ENCODE measurements at places on chromosomes 12 and 14.

- no peak for DNase-seq
Observed at GRCh38 chr12:12070674-12071656, at the start of gene BCL2L14. Gene BCL2L14 (plus strand): TSS chr12:12070939. CDS start chr12:12079306, 8,367 bp downstream.

DNA sequence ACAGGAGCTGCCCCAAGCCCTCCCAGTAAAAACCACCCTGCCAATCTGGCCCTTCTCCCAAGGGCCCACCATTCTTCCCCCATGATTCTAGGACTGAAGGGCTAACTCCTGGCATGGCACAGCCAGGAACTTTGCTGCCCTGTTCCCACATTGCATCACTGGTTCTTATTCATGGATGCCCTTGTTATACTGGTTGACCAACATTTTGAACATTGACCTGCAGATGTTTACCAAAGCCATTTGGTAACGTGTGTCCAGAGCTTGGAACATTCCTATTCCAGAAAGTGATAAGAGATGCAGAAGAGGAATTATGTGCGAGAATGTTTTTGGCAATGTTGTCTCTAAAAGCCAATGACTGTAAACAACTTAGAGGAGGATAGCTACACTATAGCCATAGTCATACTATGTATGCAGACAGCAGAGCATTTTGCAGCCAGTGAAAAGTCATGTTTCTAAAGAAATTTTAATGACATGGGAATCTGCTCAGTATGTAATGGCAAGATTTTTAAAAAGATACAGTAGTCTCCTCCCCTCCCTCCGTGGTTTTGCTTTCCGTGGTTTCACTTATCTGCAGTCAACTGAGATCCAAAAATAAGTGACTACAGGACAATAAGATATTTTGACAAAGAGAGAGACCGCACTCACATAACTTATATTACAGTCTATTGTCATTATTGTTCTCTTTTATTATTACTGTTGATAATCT, 108.8 kb downstream of the DAAM1 start:
- DNase-seq, result no peak

DNA sequence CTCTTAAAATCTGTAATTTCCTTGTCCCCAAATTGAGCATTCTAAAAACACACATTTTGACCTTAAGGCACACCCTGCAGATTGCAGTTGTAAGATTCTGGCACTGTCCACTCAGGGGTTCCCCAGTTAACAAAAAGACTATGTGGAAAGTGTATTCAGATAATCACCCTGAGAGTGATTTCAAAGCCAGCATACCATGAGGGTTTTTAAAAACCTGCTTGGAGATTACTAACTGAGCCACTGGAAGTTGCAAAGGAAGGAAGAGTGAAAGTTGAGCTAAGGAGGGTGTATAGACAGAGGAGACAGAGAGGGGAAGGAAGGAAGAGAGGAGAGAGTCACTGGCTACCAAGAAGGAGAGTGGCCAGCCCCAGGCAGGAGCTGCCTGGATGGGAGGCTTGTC, 82.6 kb downstream of the EML1 start:
- no peak for DNase-seq

GRCh38 chr12:68434391-68435298, 102.5 kb upstream of the MDM1 start:
- no peak for DNase-seq

DNA sequence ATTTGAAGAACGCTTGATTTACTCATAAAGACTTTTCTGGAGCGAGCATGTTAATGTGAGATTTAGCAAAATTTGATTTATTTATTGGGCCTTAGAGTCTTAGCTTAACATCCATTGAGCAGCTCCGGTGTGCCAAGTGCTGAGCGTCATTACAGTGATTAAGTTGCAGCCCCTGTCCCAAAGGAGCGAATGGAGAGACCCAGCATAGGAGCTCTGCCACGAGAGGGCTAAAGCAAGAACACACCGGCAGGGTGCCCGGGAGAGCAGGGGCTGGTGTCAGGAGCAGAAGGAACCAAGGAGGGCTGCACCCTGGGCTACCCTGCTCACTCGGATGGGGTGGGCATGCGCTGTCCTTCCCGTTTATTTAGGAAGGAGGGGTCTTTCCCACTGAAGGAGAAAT, 50.6 kb downstream of the PPP2R5C start:
- no peak for DNase-seq

DNA sequence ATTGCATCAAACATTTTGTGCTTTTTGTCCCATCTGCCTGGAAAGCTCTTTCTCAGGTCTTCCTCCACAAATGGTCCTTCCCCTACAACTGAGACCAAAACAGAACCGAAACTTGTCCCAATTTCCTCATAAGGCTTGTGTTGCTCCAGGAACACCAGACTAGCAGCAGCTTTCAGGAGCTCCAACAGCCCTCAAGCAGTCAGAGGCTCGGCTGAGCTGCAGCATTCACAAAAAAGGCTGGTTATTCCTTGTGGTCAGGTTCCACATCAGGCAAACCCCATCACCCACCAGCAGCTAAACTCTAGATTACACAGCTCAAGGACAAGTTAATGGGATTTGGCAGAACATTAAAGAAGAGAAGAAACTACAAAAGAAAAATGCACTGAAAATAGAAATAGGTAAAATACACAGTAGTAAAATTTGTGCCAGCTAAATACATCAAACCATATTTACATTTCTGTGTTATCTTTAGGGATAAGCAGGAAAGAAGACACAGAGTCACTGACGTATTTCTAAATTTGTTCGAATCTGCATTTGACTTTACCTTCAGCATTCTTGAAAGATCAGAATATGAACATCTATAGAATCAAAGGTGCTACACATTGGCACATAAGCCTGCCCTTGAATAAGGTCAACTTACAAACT, 141.2 kb downstream of the STXBP6 start:
- DNase-seq, result no peak

DNA sequence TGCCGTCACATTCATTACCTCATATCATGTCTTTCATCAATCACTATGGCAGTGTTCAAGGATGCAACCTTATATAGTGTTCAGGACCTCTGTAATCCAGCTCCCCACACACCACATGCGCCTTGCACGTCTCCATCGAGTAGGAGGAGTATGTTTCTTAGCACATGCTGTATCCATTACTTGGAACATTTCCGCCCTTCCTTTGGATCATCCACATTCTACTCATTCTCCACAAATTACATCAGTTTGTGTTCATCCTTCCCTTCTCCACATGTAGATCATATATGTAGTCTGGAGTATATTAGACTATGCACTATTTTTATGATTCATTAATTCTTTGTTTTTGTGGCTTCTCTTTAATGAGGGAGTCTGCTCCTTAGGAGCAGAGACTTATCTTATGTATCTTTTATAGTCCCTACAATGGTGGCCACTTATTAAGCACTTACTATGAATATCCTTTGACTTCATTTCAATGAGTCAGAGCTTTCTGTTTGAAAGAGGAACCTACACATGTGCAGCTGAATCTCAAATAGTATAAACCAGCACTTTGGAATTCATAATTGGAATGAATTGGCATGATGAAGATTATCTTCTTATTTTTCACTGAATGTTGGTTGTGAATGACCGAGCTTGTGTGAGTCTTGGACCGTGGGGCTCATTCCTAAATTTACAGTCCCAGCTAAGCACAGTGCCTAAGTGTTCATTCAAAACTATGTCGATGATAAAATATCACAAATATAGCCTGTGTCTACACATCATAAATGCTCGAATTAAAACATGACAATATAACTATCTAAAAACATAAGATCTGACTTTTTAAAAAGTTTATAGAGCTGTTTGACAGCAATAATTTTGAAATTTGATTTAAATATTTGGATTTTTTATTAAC, 30.2 kb upstream of the NPAS3 start:
- no peak for DNase-seq

- DNase-seq, result no peak
Observed at GRCh38 chr12:111780166-111780565, 13.4 kb downstream of the ALDH2 start.

- DNase-seq, result no peak
Observed at GRCh38 chr12:19474147-19474546, 34.9 kb downstream of the AEBP2 start.

DNA sequence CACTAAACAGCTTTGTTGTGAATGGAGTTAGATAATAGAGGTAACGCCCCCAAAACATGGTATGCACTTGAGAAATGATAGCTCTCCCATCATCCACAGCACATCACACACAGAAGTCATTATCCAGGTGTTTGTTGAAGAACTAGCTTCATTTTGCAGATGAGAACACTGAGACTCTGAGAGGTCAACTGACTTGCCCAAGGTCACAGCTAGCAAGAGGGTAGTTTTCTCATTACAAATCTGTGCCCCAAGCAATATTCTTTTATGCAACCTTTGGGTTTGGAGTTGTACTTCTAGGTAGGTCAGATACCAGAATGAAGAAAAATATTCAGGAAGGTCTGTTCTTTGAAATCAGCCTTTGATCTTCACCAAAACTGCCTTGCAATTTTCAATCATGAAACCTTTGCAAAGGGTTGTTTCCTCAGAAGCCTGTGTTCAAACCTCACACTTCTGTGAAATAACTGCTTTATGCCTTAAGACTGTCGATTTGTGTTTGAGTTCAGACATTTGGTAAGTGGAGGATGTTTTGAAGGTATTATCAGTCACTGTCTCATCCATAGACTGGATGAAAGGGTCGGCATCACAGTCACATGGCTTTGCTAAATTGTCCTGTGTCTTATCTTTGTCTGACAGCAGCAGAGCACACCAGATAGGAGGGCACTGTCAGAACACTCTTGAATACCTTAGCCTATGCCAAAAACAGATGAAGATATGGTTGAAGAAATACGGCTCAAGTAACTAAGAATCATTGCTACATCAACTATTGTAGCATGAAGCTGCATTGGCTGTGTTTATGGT, 233.2 kb upstream of the BTG1 start:
- no peak for DNase-seq

DNA sequence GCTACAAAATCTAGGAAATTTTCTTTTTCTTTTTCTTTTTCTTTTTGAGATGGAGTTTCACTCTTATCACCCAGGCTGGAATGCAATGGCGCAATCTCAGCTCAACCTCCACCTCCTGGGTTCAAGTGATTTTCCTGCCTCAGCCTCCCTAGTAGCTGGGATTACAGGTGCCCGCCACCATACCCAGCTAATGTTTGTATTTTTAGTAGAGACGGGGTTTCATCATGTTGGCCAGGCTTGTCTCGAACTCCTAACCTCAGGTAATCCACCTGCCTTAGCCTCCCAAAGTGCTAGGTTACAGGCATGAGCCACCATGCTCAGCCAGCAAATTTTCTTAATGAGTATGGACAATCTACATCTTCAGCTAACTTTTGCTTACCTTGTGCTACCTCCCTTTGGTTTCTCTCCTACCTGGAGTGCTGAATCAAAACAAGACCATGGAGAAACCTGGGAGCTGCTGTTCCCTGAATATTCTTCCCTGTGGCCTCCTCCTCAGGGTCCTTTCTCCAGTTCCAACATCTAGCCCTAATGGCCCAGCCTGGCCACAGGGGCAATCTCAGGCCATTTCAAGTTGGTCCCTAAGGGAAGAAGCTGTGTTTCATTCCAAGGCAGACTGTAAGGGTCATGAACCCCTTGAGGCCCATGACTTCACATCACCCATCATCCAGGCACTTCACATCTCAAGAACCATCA, 74.6 kb upstream of the EGLN3 start:
- no peak for DNase-seq

Measured in NCI-H1105 (cell line).